ENCODE measurements at places on chromosomes 16 and 17. TPM values are rescaled to one million over a fixed set of nuclear protein-coding genes. Genes with fewer than 3 reads are reported as not detected.

DNA sequence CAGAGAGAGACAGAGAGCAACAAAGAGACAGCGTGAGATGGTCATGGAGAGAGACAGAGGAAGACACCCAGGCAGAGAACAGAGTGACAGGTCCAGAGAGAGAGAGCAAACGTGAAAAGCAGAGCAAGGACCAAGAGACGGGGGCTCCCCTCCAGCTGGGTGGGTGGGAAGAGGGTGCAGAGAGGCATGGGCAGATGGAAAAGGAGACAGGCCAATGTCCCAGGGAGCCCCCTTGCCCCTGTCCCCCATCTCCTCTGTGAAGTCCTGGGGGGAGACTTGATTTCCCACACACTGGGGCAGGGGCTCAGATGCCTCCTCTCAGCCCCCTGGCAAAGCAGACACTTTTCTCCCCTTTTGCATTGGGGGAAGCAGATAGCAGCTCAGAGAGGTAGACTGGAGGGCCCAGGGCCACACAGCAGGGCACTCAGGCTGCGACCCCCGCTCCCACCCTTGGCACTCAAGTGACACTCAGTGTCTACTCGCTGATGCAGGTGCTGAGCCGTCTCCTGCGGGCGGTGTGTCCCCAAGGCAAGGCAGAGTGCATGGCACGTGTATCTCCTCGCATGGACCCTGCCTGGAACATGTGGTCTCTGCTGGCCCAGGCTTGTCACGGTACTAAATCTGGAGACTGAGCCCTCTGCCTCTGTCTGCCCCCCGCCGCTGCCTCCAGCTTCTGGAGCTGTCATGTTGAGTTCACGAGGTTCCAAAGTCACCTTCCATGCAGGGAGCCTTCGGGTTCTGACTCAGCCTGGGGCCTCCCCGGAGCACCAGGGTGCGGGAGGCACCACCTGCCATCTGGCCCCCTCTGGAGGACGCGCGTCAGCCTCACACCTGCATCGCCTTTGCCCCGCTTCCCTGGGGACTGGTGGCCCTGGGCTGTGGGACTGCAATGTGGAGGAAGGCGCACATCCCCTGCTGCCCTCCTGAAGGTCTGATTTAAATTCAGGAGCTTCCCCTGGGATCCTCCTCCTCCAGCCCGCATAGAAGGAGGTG is 215.9 kb upstream of the GSE1 start:
- H3K27me3 ChIP-seq = peaks cover 4% of the 10 kb centered on the region
- peak; percentile 76 for DNase-seq
- no peaks in the 10 kb centered on the region for H3K36me3 ChIP-seq
- no peak overlapping the region for H3K4me3 ChIP-seq

DNA sequence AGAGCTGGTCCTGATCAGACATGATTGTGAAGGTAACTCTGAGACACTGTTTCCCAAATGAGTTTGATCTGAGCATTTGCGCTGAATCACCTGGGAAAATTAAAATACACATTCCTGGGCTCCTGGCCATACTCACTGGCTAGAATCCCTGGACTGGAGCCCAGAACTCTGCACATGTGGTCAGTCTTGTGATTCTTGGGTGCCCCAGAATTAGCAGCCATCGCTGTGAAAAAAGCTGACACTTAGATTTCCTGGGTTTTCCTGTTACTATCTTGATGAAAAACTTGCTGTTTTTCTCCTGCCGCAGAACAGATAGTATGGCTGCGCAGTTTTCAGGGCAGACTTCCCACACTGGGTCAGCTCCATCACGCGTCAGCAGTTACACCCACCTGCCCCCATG is 24.6 kb downstream of the NECAB2 start:
- no peaks in the 10 kb centered on the region for H3K27me3 ChIP-seq
- no peaks in the 10 kb centered on the region for H3K36me3 ChIP-seq
- no peak for DNase-seq
- no peak overlapping the region for H3K4me3 ChIP-seq
- no peak overlapping the region for H3K27ac ChIP-seq

DNA sequence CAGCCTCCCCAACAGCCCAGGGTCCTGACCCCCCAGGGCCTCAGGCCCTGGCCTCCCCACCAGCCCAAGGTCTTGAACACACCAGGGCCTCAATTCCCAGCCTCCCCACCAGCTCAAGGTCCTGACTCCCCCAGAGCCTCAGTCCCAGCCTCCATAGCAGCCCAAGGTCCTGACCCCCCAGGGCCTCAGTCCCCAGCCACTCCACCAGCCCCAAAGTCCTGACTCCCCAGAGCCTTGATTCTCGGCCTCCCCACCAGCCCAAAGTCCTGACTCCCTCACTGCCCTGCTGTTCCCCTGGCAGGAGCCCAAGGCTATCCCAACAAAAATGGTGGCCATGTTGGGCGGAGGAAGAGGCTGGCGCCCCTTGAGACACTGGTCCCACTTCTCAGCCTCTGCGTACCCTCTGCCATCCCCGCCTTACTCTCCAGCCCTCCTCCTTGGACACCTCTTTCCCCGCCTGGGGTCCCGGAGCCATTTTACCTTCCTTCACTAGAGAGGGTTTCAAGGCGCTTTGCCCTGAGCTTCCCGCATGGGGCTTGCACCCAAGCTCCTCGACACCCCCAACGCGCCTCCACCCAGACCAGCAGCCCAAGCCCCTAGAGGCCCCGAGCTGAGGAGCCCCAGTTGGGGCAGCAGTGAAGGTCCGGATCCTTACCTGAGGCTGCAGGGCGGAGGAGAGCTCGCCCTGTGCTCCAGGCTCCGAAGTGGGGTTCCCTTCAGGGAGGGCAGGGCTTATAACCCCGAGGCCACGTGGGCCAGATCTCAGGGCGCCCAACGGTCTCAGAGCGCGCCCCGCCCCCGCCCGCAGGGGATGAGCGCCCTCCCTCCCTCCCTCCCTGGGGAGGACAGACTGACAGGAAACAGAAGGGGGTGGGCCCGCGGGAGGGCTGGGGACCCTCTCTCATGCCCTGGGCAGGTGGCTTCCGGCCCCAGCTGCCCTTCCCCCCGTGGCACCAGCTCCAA is 3.5 kb upstream of the TSPOAP1 start:
- no peaks in the 10 kb centered on the region for H3K27me3 ChIP-seq
- H3K36me3 ChIP-seq = peaks cover 24% of the 10 kb centered on the region
- peaks cover 14% of the 10 kb centered on the region for H3K4me1 ChIP-seq
- peak overlapping the region; percentile 84 for H3K4me3 ChIP-seq

GRCh38 chr16:85253084-85253941 is 141.0 kb upstream of the CIBAR2 start:
- no peak overlapping the region for H3K4me3 ChIP-seq
- H3K36me3 ChIP-seq = no peaks in the 10 kb centered on the region
- peaks cover 1% of the 10 kb centered on the region for H3K27me3 ChIP-seq
- peak; percentile 71 for DNase-seq

DNA sequence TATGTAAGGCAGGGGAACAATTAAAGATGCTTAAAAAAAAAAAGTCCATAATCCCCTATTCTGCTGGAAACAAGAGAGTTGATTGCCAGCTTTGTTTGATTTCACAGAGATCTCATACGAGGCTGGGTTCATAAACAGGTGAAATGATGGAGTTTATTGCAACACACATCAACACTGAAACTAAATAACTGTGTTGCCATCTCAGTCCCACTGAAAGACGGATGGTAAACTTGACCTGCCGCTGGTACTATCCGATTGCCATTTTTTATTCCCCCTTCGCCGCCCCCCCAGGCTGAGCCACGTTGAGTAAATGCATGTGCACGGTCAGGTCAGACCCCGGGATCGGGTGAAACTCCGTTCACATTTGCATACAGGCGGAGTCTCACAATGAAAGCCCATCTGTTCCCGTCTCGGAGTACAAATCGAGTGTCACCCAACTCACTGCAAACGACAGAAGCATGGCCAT is 119.2 kb downstream of the SKAP1 start:
- H3K27ac ChIP-seq = no peak overlapping the region
- H3K27me3 ChIP-seq = peaks cover 6% of the 10 kb centered on the region
- no peaks in the 10 kb centered on the region for H3K36me3 ChIP-seq

- H3K27me3 ChIP-seq = no peaks in the 10 kb centered on the region
- peaks cover 4% of the 10 kb centered on the region for H3K36me3 ChIP-seq
- H3K4me3 ChIP-seq = no peak overlapping the region
- no peak for DNase-seq
- peaks cover 16% of the 10 kb centered on the region for H3K4me1 ChIP-seq
Observed at GRCh38 chr16:25011891-25012514, 3.2 kb downstream of the ARHGAP17 start.

GRCh38 chr17:58694302-58694701 is 1.9 kb downstream of the RAD51C start:
- peaks cover 3% of the 10 kb centered on the region for H3K36me3 ChIP-seq
- H3K4me1 ChIP-seq = peaks cover 12% of the 10 kb centered on the region
- H3K27me3 ChIP-seq = no peaks in the 10 kb centered on the region
- DNase-seq = no peak
- H3K4me3 ChIP-seq = no peak overlapping the region
- H3K27ac ChIP-seq = no peak overlapping the region

DNA sequence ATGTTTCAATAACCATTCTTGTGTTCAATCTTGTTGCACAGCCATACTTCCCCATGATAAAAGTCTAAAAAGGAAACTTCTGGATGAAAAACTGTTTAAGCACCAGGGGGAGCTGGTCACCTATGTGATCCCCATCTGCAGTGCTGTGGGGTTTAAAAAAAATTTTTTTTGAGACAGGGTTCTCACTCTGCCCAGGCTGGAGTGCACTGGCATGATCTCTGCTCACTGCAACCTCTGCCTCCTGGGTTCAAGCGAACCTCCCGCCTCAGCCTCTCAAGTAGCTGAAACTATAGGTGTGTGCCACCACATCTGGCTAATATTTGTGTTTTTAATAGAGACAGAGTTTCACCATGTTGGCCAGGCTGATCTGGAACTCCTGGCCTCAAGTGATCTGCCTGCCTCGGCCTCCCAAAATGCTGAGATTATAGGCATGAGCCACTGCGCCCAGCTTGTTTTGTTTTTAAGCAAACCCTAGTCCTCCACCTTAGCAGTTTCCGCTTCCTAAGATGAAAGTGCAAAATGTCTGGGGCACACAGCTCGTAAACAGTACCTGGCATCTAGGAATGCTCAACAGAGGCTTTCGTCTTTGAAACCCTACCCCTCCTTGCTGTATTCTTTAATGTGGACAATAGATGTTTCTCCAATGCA is 25.4 kb downstream of the DNAJA2 start:
- DNase-seq = peak; percentile 4
- no peak overlapping the region for H3K27ac ChIP-seq
- H3K36me3 ChIP-seq = no peaks in the 10 kb centered on the region
- no peaks in the 10 kb centered on the region for H3K27me3 ChIP-seq

- H3K36me3 ChIP-seq = peaks cover 68% of the 10 kb centered on the region
- no peak for DNase-seq
- no peaks in the 10 kb centered on the region for H3K4me1 ChIP-seq
- no peaks in the 10 kb centered on the region for H3K27me3 ChIP-seq
- H3K27ac ChIP-seq = no peak overlapping the region
Observed at GRCh38 chr16:4698321-4699045, 5.1 kb downstream of the NUDT16L1 start.

- H3K4me3 ChIP-seq = peak within 1 kb of the TSS; percentile 55
- H3K27ac ChIP-seq = peak within 1 kb of the TSS; percentile 83
- peaks cover 3% of the 10 kb centered on the region for H3K36me3 ChIP-seq
- H3K4me1 ChIP-seq = peaks cover 18% of the 10 kb centered on the region
- peak; percentile 94 for DNase-seq
Observed at GRCh38 chr17:41786227-41787020, at the start of gene JUP. JUP (minus strand) TSS chr17:41786711; CDS start chr17:41771854, 14,857 bp downstream.

NPIPB8 gene
- total RNA-seq = 0.14 TPM

PYDC1 gene
- total RNA-seq = 1.3 TPM

- no peak for DNase-seq
- no peaks in the 10 kb centered on the region for H3K27me3 ChIP-seq
- no peak overlapping the region for H3K27ac ChIP-seq
- H3K36me3 ChIP-seq = peaks cover 83% of the 10 kb centered on the region
- no peak overlapping the region for H3K4me3 ChIP-seq
- H3K4me1 ChIP-seq = peaks cover 4% of the 10 kb centered on the region
Observed at GRCh38 chr16:50671644-50672260, 9.4 kb downstream of the SNX20 start.

KRTAP1-5 gene
- total RNA-seq = not detected

GPRC5B gene
- total RNA-seq = 1.5 TPM

- H3K4me1 ChIP-seq = no peaks in the 10 kb centered on the region
- no peak overlapping the region for H3K27ac ChIP-seq
- H3K4me3 ChIP-seq = no peak overlapping the region
- H3K36me3 ChIP-seq = no peaks in the 10 kb centered on the region
Observed at GRCh38 chr17:51612692-51613091, 352.3 kb downstream of the UTP18 start.

GRCh38 chr17:75501378-75502071 is 13.8 kb downstream of the CASKIN2 start:
- H3K36me3 ChIP-seq = peaks cover 43% of the 10 kb centered on the region
- H3K4me1 ChIP-seq = no peaks in the 10 kb centered on the region
- no peak overlapping the region for H3K4me3 ChIP-seq
- H3K27ac ChIP-seq = no peak overlapping the region

KRTAP4-9 gene
- not detected for total RNA-seq

DNA sequence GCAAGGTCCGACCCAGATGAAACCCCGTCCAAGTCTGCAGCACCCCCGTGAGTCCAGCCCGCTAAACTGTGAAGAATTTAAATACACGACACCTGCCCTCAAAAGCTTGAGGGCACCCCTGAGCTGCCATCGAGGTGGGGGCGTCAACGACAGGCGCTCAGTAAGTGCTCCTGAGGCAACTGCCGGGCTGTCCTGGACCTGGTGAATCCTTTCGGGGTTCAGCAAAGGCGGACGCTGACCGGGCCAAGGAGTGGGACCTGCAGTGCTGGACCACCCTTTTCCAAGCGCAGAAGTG is 512 bp upstream of the ENDOV start:
- H3K4me3 ChIP-seq = peak overlapping the region; percentile 90
- DNase-seq = no peak

DNA sequence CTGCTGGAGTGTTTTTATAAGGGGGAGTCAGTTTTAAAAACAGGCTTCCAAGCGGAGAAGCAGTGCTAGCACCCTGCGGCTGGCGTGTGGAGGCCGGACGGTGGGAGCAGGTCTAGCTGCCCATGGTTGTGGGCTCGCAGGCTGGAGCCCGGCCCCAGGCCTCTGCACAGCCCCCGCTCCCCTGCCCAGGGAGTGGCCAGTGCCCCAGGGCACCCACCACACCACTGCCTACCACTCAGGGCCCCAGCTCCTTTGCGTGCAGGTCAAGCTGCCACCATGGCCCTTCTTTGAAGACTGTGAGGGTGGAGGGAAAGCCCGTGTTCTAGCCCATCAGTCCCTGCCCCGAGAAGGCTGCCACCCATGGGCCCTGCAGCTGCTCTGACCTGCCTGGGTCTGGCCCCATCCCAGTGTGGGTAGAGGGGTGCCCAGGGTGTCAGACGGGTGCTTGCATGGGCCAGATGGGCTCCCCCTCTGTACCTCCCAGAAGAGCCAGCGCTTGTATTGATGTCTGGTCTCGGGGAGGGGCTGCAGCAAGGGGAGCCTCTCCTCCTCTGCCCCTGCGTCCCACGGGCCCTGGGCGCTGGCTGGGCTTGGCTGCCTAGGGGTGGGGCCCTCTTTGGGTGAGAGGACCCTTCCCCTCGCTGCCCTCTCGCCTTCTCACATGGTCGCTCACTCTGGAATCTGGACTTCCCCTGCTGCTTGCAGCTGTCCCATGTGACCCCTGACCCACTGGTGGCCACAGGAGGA is 1.5 kb upstream of the NUDT16L1 start:
- no peak overlapping the region for H3K4me3 ChIP-seq
- peaks cover 10% of the 10 kb centered on the region for H3K4me1 ChIP-seq
- DNase-seq = no peak
- peaks cover 54% of the 10 kb centered on the region for H3K36me3 ChIP-seq
- no peak overlapping the region for H3K27ac ChIP-seq
- no peaks in the 10 kb centered on the region for H3K27me3 ChIP-seq

- H3K4me1 ChIP-seq = no peaks in the 10 kb centered on the region
- H3K4me3 ChIP-seq = peak overlapping the region; percentile 10
- no peaks in the 10 kb centered on the region for H3K36me3 ChIP-seq
- peaks cover 2% of the 10 kb centered on the region for H3K27me3 ChIP-seq
Observed at GRCh38 chr16:70590722-70591415, 55.5 kb upstream of the IL34 start.

Measured in thymus (tissue), 14 donors.